ENCODE measurements at places on chromosomes 2 and 18. TPM values are rescaled to one million over a fixed set of nuclear protein-coding genes. Genes with fewer than 3 reads are reported as not detected.

DNA sequence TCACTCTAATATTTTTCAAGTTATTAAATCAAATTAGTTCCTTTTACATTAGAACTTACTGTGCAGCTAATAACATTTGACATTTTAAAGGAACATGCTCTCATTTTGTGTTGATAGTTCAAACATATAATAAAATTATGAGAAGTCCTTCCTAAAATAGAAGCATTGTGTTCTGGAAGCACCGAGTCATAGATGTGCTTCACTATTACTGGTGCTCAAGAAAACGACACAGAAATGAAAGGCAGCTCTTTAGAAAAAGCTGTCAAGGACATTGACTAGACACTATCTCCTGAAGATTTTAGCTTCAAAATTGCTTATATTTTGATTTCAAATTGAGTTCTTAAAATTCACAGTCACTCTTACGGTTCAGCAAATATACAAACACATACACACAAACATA lies 338.3 kb downstream of the NBAS start:
- no peak for DNase-seq

DNA sequence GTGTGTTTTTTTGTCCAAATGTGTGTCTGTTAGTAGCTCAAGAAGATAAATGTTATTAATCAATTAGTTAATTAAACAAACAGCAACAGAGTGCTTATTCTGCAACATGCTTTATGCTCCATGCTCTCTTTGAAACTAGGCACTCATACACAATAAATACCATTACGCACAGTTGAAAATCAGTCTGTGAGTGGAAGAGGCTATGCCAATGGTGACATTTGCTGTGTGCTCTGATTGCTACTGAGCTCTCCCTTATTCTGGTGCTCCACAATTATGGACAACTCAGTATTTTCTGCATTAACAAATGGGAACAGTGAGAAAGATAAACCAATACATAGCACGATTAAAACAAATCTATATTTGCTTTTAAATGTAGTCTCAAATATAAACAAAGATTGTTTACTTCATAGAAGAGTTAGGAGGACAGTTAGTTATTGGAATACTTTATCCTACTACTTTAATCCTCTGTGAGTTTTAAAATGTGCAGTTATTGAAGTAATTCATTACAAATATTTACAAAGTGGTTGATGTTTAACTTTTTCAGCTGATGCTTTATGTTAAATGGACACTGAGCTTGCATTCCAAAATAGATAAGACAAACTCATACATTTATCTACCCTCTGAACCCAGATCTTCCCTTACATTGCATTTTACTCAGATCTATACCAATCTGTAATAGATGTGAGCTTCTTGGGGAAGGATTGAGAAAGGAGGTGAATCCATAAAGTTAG lies 55.3 kb downstream of the NXPH2 start:
- no peak for DNase-seq

OR6B2 gene
- not detected for polyA plus RNA-seq

CDH2 gene
- polyA plus RNA-seq = 4.4 TPM

ABCG8 gene
- 0.09 TPM for polyA plus RNA-seq

GRCh38 chr2:132740081-132740720 lies 70.2 kb upstream of the LYPD1 start:
- no peak for DNase-seq

NAT8 gene
- polyA plus RNA-seq = 0.29 TPM

GRCh38 chr2:86648681-86649080 lies 25.0 kb upstream of the RNF103 start:
- DNase-seq = no peak

KCNS3 gene
- 6.0 TPM for polyA plus RNA-seq

- DNase-seq = no peak
Measured at GRCh38 chr2:189802396-189802912, 18.2 kb downstream of the PMS1 start.

- no peak for DNase-seq
Measured at GRCh38 chr2:14621906-14622549, 10.5 kb upstream of the LRATD1 start.

CCDC141 gene
- 79.4 TPM for polyA plus RNA-seq

- no peak for DNase-seq
Measured at GRCh38 chr2:203759690-203760365, 53.4 kb downstream of the CD28 start.

DNA sequence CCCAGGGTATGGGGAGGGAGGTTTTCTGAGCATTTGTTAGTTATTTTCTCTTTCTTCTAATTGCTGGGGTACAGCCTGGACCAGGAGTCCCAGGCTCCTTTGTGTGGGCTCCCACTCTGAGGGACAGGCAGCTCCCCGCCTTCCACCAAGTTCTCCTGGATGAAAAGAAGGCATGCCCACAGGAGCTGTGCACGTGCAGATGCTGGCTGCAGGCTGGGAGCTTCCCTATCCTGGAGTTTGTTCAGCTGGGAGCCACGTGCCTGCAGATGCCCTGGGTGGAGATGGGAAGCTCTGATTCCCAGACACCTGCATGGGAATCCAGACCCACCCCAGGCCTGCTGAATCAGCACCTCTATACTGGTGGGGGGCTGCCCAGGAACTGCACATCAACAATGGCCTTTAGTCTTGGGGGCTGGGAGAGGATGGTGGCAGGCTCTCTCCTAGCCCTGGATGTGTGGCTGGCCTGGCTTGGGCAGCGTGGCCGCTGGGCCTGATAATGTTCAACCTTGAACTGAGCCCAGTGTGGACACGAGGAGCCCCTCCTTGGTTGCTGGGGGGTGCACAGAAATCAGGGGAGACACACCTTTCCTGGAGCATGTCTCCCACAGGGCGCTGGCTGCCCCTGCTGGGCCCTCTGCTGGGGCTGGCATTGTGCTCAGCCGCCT lies 233.6 kb upstream of the HS6ST1 start:
- no peak for DNase-seq

DNA sequence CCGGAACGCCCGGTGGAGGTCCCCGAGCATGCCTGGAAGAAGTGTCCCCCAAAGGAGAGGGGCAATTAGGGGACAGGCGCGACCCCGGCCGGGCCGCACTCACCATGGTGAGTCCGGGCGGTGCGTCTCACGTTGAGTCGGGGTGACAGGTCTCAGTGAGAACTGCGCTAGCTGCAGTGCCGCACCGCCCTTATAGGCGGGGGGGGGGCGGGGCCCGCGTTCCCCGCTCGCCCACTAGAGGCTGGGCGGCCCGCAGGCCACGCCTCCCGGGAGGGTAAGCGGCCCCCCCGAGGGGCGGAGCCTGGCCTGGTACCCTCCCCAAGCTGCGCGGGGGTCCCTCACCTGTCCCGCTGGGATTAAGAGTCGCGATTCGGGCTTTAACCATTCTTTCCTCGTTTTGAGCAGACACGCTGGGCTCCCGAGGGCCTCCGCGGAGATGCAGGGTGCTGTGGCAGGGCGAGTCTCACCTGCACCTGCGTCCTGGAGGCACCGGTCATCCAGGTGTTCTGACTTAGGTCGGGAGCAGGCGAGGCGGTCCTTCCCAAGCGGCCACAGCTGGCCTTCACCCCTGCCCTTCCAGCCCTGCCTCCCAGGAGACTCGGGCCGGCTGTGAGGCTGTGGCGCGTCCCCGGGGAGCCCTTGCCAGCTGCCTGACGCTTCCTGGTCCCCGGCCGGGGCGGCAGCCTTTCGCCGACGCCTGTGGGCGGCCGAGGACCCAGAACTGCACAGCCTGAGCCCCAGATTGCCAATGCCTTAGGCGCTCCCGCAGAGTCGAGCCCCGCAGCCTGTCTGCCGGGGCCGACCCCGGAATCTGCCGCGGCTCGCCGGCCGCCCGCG lies at the start of gene TUBA4A:
Gene TUBA4A, minus strand, starts transcription at position 166 of the 837 bp plus-strand sequence. Its CDS starts 60 bp downstream, at position 106.
- DNase-seq = no peak

NOTO gene
- not detected for polyA plus RNA-seq

SLC19A3 gene
- 0.56 TPM for polyA plus RNA-seq

DQX1 gene
- 0.14 TPM for polyA plus RNA-seq

DNA sequence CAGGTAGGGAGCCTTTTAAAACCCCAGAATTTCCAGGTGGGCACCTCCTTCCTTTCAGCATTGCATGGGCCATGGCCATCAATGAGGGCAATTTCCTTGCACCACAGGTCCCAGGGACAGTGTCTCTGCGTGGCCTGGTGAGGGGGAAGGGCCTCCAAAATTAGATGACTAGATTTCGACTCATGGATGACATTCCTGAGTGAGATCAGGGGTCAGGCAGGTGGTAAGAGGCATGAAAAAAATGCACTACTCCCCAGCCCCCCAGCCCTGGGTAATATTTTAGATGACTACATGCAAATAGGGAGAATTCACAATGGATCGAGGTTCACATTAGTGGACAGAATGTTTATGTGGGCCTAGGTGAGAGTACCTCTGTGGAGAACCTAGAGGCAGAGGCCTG lies 19.0 kb upstream of the IGFBP5 start:
- no peak for DNase-seq

ZNF396 gene
- 0.96 TPM for polyA plus RNA-seq

RDH14 gene
- polyA plus RNA-seq = 25.2 TPM

DNA sequence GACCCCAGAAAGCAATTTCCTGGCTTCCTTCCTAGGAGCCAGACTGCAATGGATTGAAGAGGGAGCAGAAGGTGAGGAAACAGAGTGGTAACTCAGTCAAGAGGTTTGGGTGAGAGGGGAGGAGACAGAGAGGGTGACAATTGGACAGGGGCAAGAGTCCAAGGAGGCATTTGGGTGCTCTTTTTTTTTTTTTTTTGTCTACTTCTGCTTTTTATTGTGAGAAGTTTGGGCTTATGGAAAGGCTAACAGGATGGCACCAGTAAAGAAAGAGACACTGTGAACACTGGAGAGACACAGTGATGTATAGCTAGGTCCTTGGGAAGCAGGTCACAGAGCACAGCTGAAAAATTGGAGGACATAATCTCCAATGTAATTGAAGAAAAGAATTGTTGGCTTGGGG lies 25.0 kb downstream of the CYBRD1 start:
- no peak for DNase-seq

MLPH gene
- 1.0 TPM for polyA plus RNA-seq

GRCh38 chr2:148622366-148622765 lies 22.2 kb upstream of the EPC2 start:
- DNase-seq = no peak

FAM237A gene
- polyA plus RNA-seq = not detected

- no peak for DNase-seq
Measured at GRCh38 chr18:3604498-3605408, 154.8 kb downstream of the TGIF1 start.

DNA sequence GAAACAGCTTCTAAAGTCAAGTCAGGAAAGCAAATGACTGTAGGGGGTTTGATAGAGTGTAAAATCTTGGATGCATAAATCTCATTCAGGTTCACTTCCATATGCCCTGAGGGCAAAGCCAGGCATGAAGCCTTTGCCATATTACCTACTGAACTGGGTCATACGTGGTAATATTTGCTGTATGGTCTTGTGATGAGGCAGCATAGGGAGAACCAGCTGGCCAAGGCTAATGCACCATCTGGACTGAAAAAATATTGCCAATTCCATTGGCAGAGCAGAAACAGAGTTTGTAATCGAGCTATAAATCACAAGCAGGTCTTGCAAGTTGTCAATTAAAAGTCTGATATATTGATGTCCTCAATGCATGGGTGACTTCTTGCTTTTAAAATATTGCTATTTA lies 243.8 kb downstream of the ERBB4 start:
- DNase-seq = no peak

DNA sequence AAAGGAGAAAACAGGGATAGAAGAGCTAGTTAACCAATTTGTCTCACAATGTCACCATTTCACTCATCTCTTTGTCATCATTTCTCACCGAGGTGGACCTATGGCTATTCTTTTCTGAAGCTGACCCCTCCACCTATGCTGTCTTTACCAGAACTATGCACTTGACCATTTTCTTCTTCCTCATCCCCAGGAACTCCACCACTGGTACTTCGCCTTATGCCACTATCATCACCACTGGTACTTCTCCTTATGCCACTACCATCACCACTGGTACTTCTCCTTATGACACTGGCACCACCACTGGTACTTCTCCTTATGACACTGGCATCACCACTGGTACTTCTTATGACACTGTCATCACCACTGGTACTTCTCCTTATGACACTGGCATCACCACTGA lies 745.8 kb upstream of the CHAC2 start:
- no peak for DNase-seq

DNA sequence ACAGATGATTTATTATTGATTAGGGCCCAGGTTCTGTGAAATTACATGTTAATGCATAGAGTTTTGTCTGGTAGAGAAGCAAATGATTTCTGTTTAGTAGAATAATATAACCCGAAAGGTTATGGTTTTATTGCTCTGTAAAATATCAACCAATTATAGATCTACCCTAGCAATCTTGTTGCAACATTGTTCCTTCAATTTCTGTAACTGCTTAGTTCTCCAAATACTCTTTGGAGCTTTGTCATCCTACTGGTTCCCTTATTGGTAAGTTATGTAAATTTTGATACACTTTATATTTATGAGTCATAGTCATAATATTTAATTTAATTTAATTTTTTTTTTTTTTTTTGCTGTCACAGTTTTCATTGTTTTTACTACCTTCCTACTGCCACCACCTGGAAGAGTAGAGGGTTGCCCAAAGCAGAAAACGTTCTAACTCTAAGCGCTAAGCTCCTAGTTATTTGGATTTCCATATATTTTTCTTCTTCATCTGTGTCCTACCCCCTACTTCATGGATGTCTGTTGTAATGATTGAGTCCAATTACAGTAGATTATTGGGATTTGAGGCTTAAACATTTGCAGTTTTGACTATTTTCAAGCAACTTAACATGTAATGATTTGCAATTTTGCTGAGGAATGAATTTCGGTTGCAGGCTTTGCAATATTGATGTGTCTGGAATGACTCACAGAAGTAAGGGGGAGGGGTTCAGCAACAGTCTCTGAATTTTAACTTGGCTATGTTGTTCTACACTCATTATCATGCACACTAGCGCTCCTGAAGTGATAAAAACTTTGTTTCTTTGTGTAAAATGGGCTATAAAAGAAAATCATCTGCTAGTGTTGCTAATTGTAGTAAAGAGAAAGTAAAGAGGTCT lies 51.1 kb downstream of the NABP1 start:
- no peak for DNase-seq

GRCh38 chr2:116582850-116583249 lies 1231.6 kb upstream of the DDX18 start:
- no peak for DNase-seq

GRCh38 chr2:179817181-179817841 lies 44.1 kb downstream of the ZNF385B start:
- no peak for DNase-seq

FIGN gene
- 2.0 TPM for polyA plus RNA-seq
